ENCODE measurements at places on chromosomes 1 and 21.

DNA sequence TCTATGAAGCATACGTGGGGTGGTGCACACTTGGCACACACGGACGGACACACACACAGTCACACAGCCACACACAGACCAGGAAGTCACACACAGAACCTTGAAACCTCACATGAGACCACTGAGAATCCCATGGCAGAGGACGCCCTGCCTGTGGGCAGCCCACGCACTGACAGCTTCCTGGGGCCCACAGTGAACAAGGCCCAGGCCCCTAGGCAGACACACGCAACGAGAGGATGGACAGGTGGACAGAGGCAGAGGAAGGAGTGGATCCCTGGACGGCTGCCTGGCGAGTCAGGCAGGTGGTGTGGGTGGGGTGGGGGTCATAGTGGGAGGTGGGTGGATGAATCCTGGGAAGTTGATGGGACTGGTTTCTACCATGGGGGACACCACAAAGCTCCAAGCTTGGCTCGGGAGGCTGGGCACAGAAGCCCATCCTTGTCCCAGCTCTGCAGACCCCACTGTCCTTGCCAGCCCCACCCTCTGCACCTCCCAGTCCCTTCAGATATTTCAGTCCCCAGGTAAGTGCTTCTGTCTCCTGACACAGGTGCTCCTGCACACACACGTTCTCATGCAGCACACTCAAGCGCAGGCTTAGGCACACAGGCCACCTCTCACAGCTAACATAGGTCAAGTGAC lies 49.1 kb downstream of the WNT9A start:
- DNase-seq: no peak

DNA sequence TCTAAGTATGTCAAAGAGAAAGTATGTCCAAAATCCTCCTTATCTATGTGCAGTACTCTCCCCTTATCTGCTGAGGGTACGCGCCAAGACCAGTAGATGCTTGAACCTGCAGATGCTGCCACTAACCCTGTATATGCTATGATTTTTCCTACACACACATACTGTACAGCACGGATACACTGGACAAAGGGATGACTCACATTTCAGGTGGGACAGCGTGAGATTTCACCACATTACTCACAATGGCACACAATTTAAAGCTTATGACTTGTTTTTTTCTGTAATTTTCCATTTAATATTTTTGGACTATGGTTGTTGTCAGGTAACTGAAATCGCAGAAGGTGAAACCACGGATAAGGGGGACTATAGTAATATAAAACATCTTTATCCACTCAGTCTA lies 4.1 kb downstream of the ORC1 start:
- no peak for DNase-seq

DNA sequence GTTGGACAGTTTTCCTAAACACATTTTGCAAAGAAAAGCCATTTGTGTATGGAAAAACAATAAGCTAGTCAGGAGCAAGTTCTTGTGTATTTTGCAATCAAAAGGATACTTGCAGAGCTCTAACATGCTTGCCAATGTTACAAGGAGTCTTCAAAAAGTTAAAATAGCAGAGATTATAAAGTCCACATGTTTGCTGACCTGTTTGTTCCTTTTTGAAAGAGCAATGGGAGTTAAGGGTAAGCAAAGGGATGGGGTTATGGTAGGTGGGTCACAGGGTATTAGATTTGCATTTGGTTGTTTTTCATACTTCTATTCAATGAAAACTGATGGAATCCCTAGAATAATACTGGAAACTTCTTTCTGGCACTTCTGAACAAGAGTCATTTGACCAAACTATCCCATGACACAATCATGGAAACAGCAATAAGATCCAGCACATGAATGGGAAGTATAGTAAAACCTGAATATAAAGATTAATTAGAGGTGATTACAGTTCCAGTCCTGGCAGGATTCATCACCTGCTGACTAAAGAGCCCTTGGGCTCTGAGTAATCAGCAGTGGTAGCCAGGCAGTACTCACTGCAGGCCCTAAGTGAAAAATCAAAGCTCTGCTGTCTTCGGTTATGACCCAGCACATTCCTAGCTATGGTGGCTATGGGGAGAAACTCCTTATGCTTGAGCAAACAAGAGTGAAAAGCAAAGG lies 27.1 kb upstream of the ZC3H11B start:
- DNase-seq: no peak

DNA sequence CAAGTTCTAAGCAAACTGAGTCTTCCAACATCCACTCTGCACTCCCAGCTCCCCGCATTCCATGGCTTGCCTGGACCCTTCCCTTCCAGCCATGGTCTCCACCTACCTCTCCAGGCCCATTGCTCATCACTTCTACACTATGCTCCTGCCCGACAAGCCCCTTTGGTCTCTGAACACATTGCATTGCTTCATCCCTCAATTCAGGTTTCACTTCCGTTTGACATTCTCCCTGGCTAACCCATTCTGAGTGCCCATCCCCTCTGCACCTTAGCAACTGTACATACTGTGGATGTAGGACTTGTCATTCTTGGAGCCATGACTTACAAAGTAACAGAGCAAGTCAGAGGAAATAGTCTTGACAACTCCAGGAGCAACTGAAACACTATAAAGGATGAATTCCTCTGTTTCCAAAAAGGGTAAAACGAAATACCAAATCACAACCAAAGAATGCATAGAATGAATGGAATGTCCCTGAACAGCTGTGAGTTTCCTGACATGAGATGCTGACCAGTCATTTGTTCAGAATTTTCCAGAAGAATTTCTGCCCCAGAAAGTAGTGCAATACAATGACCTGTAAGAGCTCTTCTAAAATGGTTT lies 66.7 kb downstream of the KCNJ6 start:
- no peak for DNase-seq

DNA sequence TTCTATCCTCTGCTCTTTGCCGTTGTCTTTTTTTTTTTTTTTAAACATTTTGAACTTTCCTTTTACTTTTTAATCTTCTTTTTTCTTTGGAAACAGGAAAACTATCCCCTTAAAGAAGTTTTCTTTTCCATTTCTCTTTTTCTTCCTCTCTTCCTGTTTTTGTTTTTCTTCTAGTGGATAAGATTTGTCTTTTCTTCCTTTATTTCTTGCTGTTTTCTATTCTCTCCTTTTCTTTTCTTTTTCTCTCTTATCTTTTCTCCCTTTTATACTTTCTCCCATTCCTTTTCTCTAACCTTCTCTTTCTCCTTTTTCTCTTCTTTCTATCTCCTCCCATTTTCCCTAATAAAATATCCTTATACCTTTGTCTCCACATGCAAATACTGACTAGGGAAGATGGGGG lies 46.2 kb downstream of the PEX14 start:
- DNase-seq: no peak

GRCh38 chr1:248376916-248377315 lies 1.4 kb downstream of the OR2T6 start:
- DNase-seq: no peak

- DNase-seq: no peak
These were observed 57.7 kb downstream of the ZC3H11B start for GRCh38 chr1:219555031-219555692.

DNA sequence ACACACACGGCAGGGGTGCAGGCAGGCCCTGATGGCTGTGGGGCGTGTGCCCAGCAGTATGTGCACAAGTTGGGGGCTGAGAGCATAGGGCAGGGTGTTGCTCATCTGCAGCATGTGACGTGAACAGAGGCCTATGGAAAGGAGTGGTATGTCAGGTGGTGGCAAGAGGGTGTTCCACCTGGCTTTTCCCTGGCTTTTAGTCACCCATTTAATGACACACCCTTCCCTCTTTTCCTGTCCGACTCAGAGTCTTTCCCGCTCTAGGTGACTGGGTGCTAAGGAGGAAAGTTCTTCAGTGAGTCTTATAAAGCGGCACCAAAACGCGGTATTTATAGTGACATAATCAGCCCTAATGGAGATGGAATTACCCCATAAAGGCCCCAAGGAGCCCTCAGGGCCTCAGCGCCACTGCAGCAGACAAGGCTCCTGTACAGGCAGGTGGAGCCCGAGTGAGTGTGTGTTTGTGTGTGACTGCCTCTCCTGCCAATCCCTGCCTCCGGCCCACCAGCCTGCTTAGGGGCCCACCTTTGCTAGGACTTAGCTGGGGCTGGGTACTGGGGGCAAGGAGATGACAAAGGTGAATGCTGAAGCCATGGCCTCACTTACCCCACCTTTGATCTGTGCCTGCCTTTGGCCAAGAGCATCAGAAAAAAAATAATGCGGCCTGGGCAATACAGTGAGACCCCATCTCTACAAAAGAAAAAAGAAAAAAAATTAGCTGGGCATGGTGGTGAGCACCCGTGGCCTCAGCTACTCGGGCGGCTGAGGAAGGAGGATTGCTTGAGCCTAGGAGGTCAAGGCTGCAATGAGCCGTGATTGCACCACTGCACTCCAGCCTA lies 3.3 kb upstream of the EPHA2 start:
- no peak for DNase-seq

- no peak for DNase-seq
These were observed 3.2 kb downstream of the CGN start for GRCh38 chr1:151514366-151514765.

DNA sequence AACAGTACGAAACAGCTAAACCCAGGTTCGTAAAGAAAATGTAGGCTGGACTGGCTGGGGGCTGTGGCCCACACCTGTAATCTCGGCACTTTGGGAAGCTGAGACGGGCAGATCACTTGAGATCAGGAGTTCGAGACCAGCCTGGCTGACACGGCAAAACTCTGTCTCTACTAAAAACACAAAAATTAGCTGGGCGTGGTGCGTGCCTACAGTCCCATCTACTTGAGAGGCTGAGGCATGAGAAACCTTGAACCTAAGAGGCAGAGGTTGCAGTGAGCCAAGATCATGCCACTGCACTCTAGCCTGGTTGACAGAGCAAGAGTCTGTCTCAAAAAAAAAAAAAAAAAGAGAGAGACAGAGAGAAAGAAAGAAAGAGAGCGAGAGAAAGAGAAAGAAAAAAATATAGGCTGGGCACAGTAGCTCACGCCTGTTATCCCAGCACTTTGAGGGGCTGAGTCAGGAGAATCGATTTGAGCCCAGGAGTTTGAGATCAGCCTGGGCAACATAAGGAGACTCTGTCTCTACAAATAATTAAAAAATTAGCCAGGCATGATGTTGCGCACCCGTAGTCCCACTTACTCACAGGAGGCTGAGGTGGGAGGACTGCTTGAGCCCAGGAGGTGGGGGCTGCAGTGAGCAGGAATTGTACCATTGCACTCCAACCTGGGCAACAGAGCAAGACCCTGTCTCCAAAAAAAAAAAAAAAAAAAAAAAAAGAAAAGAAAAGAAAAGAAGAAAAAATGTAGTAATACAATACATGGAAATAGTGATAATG lies 35.7 kb downstream of the CAPZB start:
- DNase-seq: no peak

DNA sequence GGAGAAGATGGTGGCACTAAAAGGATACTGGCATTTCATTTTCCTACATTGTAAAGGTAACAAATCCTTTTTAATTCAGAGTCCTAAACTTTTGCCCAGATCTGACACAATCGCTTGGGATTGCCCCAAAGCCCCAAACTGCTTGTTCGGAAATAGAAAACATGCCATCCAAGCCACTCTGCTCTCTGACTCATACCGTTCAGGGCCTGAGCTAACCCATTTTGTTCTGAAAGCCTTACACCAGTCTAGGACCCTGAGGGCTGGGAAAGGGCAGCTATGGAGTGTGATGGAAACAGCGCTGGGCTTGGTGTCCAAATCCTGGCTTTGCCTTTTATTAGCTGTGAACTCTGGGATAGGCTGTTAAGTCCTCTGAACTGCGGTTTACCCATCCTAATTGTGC lies 159.4 kb upstream of the UBE2U start:
- no peak for DNase-seq

DNA sequence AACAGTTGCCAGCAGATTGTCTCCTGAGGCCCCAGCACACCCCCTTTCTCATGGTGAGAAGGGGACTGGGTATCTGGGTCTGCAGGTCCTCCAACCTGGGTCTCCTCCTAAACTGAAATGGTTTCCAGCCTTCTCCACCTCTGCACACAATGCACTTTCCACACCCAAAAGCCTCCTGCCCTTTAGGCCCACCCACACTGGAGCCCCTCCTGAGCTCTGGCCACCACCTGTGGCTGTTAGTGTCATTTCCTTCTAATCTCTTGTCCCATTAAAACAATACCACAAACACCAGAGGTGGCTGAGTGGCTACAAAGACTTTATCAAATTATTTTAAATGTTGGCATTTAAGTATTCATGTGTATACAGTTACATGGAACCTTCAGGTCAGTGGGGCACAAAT lies 11.5 kb downstream of the GPR3 start:
- no peak for DNase-seq

GRCh38 chr1:61268546-61269240 lies 186.3 kb downstream of the NFIA start:
- DNase-seq: no peak

GRCh38 chr1:208600456-208601190 lies 356.4 kb upstream of the PLXNA2 start:
- no peak for DNase-seq

DNA sequence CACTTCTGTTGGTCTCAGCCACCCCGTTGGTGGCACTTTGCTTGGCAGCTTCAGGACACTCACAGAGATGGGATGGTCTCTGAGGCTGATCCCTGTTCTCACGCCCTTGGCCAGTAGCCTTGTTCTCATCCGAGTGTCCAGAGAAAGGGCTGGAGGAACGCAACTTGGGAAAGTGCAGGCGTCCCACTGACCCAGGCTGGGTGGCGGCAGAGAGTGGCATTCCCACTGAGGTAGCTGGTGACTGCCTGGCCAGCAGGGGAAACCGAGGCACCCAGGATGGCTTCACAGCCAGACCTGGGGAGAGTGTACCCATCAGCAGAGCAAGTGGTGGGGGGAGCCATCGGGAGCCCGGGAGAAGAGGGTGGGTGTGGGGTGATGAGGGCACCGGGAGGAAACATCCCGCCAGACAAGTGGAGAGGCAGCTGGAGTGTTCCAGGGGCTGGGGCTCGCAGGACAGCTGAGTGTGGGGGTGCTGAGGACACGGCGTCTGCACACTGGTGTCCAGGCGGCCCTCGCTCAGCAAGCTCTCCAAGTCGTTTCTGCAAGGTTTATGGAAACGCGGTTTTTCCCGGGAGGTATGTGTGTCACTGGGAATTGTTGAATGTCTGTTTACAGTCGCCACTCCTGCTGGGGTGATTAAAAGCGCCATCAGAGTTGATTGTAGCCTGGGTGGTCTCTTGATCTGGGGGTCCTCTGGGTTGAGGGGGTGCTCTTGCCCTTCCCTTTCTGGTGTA lies 97.8 kb downstream of the SIK1 start:
- no peak for DNase-seq

- DNase-seq: no peak
These were observed 25.9 kb upstream of the HOOK1 start for GRCh38 chr1:59788825-59789224.

DNA sequence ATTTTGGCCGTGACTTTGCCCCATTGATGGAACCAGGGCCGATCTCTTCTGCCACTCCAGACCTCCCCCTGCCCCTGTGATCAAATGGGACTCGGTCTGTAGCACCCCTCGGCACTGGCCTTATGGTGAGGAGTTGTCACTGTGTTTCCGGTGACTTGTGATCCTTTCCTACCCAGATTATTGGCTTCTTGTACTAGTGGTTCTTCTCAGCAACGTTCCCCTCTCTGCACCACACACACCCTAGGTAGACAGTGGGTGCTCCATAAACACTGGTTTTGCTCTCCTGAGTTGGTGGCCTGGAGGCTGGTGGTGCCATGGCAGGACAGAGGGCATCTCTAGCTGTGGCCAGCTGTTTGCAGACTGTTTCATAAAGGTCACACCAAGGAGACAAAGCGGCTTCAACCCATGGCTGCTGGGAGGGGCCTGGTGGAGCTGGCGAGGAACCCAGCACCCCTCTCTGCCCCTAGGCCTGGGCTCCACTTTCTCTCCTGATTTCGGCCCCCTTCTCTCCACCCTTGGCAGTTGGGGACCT lies 50.7 kb downstream of the DHRS3 start:
- no peak for DNase-seq
